CD4-positive, alpha-beta T cell treated with Interleukin-15 for 4 hours (primary cell): ENCODE measurements at places on chromosomes 3 and 15.

GRCh38 chr3:152272771-152273242, 4.1 kb downstream of the MBNL1 start:
- DNase-seq = peak; percentile 40

DNA sequence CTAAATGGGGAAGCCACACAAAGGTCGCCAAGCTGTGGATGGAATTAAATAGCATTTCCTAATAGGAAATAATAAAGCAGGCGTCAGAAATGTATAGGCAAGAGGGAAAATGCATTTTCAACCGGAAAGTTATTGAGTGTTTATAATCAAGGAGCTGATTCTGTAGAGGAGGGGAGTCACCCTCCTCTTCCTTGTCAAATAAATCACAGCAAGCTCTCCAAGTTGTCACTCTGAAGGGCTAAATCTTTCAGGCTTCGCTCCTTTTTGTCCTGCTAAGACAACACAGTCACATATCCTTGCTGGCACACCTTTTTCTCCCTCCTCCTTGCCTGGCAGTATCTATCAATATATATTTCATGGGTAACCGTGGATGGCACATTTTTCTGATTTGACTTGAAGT, 338.4 kb downstream of the SATB1 start:
- no peak for DNase-seq

- no peak for DNase-seq
These were observed 120.7 kb downstream of the ANP32A start for GRCh38 chr15:68699881-68700454.

GRCh38 chr15:40949756-40950207, 3.5 kb upstream of the CHAC1 start:
- no peak for DNase-seq

GRCh38 chr15:40969363-40969762, 16.1 kb downstream of the CHAC1 start:
- DNase-seq = no peak
